HL-60 (cell line): ENCODE measurements at places on chromosomes 12 and 14.

GRCh38 chr12:42332301-42333285 is 6.6 kb downstream of the PPHLN1 start:
- DNase-seq = no peak

- DNase-seq = no peak
Observed at GRCh38 chr12:76346236-76346635, 2.0 kb downstream of the BBS10 start.

DNA sequence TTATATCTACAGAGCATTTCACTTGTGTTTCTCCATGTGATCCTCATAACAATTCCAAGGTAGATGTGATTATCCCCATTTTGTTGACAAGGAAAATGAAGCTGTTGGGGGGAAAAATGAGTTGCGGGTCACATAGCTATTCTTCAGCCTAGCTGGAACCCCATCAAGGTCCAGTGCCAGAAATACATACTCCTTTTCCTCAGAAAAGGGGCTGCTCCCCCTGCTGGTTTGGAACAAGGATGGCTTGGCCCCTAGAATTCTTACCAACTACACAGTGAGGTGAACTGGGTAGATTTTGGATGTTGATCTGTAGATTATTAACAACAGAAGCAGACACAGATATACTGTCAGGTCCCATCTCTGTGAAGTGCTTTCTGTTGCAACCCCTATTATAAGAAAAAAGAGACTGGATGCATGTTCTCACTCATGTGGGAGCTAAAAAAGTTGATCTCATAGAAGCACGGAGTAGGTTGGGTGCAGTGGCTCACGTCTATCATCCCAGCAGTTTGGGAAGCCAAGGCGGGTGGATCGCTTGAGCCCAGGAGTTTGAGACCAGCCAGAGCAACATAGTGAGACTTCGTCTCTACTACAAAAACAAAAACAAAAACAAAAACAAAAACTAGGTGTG is 8.9 kb downstream of the IKZF4 start:
- DNase-seq = peak; percentile 67

DNA sequence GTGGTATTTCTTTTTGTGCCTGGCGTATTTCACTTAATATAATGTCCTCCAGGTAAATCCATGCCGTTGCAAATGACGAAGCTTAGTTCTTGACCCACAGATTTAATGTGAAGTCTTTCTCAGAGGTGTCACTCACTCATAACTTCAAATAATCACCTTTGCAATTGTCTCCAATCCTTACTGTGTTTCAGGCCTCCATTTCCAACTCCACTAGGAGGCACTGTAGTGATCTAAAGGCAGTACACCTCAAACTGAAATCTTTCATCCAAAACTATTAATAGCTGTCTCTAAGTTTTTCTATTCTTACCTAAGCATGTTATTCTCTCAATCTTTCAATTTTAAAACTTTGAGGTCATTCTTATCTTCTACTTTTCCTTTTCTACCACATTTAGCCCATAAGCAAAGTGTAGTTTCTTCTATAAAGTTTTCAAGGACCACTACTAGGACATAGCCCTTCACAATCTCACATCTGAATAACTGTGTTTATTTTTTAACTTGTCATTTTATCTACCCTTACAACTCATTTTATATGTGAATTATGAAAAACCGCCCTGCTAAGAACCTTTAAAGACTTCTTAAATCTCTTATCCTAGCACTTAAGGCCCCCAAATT is 25.5 kb upstream of the FBXO34 start:
- peak; percentile 26 for DNase-seq

DNA sequence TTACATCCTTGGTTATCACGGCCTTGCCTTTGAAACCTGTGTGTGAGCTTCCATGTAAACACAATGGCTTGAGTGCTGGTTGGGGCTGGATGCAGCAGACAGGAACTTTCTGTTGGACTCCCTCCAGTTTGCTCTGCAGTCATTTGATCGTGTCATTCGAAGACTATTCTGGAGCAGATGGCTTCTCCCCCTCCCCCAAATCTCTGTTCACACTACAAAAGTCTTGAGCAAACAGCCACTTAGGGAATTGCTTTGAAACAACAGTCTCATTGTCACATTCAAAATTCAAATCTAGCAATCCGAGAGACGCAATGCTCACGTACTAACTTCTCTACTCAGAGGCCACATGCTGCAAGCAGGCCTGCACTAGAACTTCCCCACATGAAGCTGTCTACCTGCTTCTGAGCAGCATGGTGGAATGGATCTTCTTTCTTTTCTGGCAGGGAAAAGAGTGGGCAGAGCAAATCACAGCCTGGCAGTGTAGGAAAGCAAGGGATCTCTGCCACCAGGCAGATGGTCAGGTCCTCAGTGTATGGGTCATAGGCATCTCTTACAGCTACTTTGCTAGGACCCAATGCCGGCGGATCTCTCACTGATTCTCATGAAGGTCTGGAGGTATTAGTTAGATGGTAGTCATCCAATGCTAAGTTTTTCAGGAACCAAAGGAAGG is 214.2 kb downstream of the PPM1H start:
- DNase-seq = no peak

- DNase-seq = no peak
Observed at GRCh38 chr12:38540156-38540555, 223.6 kb downstream of the ALG10B start.

GRCh38 chr12:27431185-27431584 is 15.4 kb upstream of the SMCO2 start:
- peak; percentile 54 for DNase-seq

GRCh38 chr12:109729371-109729781 is 15.8 kb downstream of the FAM222A start:
- no peak for DNase-seq

- DNase-seq = no peak
Observed at GRCh38 chr14:80718940-80719339, 222.6 kb downstream of the CEP128 start.

DNA sequence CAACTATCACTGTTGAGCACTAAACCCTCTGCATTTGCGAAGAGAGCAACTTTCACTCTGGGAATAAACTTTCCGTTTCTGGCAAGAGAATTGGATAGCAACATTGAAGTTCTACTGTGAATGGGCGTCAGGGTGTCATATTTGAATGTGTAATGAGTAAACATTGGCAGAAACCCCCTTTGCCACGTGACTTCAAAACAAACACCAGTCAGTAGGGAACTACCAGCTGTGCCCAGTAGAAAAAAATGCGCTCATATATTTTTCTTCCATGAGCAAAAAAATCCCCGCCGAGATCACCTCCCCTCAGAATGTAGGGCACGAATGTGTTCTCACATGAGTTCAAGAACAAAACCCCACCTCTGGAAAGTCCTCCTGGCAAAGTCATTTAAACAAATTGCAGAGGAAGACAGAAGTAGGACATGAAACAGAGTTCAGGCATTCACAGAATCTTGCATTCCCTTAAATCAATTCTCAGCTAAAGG is 80.6 kb downstream of the BTG1 start:
- DNase-seq = no peak

DNA sequence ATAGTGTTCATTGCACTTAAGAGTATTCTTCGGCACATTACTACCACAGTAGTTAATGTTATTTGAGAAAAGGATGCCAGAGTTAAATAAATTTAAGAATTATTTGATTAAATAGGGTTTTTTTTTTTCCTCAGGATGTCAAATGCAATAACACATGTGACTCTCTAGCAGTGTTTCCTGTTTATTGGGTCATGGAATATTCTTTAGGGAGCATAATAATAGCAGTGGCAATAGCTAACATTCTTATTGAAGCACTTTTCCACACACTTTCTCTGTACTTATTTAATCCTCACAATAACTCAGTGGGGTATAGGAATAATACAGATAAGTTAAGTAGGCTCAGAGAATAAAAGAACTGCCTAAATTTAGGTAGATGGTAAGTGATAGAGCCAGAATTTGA is 44.3 kb downstream of the SCYL2 start:
- no peak for DNase-seq

- DNase-seq = no peak
Observed at GRCh38 chr12:106106892-106107291, 31.9 kb downstream of the NUAK1 start.

- DNase-seq = no peak
Observed at GRCh38 chr14:94381149-94382030, 7.0 kb downstream of the SERPINA1 start.

DNA sequence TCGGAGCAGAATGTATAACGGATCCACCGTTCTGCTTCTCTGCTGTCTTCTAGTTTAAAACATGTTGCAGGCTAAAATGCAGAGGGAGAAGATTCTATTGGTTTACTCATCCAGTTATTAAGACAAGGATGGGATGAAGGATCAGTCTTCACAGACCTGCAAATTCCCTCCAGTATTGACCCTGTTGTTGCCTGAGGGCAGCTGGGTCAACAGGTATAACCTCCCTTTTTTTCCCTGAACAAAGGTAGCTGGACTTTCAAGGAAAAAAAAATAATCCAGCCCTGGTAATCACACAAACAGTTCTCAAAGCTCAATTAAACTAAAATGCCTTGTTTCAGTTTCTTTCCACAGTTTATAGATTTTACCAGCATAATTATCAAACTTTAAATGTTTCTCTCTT is 480.6 kb downstream of the ZFP36L1 start:
- no peak for DNase-seq

DNA sequence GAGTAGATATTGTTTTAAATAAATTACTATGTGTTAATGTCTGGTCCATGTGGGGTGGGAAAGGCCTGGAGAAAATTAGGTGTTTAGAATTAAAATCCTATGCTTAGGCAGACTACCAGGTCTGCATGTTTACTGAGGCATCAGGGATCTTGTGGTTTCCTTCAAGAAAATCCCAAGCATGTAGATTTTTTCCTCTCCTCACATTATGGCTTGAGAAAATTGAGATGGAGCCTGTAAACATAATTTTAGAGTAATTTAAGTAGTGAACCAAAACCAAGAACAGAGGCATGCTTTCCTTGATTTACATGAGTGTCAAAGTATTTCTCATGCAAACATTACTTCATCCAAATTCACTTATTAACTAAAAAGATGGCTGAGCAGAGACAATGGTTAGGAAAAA is 823.7 kb downstream of the AACS start:
- no peak for DNase-seq

- DNase-seq = no peak
Observed at GRCh38 chr14:67674139-67674479, 323 bp downstream of the VTI1B start.

GRCh38 chr14:62006116-62006731 is 244.0 kb downstream of the SNAPC1 start:
- DNase-seq = no peak

GRCh38 chr14:53640695-53641094 is 315.9 kb downstream of the BMP4 start:
- DNase-seq = no peak

DNA sequence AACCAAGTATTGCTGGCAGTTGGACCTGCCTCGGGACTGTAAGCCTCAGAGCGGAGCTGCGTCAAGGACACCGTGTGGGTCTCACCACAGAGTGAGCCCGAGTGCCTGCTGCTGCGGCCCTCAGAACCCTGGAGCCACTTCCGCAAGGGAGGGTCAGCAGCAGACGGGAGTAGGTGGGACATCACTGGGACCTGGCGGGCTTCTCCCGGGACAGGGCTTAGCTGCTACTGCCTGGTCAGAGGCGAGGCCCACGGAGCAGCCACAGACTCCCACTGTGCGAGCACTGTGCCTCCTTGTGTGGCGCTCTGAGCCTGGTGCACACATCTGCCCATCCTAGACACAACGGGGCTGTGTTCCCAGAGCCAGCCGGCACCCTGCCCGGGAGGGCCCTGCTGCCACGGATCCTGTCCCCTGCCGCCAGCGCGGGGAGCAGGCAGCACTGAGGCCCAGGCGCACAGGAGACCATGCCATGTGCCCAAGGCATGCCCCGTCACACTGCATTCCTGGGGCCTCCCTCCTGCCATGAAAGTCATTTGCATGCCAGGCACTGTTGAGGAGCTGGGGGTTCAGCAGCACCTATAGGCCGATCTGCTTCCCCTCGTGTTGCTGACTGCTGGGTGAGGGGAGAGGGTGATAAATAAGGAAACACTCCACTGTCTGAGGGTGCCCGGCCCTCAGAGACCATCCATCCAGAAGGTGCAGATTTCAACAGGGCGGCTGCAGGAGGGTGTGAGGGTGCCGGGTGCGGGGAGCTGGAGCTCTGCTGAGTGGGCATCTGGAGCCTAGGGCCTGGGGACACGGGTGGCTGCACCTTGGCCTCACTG is 10.0 kb downstream of the HIP1R start:
- DNase-seq = no peak

- DNase-seq = no peak
Observed at GRCh38 chr14:38056270-38056669, 151.4 kb upstream of the SSTR1 start.

GRCh38 chr14:24535737-24536136 is 27.7 kb upstream of the CMA1 start:
- DNase-seq = peak; percentile 28

DNA sequence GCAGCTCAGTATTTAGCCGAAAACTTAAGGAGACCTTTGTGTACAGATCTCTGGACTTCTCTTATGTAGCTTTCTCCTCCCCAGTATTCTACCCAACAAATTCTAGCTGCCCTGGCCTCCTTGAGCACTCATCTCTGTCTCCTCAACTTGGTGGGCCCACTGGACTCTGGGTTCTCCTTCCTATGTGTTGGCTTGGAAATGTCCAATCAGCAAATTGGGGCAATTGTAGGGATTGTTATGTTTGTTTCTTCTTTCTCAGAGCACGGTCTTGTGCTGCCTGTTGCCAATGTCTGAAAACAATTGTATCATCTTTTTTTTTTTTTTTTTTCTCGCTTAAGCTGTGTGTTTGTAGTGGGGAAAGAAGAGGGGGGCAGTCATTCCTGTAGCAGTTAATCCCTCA is 30.2 kb downstream of the NTN4 start:
- no peak for DNase-seq

GRCh38 chr12:75831402-75831801 is 200.2 kb downstream of the PHLDA1 start:
- DNase-seq = no peak

DNA sequence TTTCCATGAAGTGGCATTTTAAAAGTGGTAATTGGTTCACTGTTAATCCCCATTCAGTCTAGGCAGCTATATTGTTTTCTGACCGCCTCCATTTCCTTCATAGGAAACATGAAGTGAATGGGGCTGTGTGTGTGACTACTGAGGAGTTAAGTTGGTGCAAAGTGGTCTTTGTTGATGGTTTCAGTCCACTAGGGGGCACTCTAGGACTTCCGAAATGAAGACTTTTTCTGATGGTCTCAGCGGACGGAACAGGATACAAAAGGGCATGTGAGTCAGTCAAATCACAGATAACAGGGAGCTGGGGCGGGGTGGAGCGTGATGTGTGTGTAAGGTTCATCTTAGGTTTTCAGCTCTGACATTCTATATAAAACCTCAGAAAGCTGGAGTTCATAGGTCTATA is 240.1 kb upstream of the OR4E1 start:
- DNase-seq = peak; percentile 62

DNA sequence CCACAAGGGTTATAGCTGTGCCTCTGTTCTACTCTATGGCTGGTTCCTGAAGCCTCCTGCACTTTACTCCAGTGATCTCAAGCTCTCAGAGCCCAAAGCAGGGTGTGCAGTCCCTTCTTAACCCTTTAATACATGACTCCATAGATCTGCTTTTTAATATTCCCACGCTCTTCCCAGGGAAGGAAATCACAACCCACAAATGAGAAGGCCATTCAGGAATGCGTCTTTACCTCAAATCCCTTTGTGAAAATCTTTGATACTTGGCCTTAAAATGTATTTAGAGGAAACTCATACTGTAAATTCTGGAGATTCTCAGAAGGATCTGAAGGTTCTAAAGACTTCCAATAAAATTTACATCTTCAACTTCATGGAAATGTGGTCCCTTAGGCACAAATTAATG is 17.0 kb downstream of the NID2 start:
- DNase-seq = no peak
